Fibroblast of villous mesenchyme (primary cell): ENCODE measurements at places on chromosomes 3 and 15.
A peak's percentile ranks its signal among the peaks of the same experiment; 100 is the strongest.

DNA sequence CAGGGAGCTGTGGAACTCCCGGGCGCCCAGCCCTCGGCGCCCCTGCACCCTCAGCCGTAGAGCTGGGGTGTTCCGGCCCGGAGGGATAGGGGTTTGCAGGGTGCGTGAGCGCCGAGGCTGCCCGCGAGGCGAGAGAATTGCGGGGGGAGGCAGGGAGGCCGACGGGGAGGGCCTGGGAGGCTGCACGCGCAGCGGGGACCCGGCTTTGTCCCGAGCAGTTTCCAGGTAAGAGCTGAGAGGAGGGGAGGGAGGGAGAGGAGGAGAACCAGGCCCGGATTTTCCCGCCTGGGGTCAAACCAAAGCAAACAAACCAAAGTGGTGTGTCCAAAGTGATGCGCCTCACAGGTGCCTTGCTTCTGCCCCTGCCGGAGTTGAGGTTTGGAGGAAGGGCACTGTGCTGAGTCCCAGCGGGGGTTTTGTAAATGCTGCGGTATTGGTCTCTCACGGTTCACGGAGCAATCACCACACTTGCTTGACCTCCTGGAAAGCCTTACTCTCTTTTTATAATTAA is 146.4 kb downstream of the TJP1 start:
- no peak for DNase-seq

DNA sequence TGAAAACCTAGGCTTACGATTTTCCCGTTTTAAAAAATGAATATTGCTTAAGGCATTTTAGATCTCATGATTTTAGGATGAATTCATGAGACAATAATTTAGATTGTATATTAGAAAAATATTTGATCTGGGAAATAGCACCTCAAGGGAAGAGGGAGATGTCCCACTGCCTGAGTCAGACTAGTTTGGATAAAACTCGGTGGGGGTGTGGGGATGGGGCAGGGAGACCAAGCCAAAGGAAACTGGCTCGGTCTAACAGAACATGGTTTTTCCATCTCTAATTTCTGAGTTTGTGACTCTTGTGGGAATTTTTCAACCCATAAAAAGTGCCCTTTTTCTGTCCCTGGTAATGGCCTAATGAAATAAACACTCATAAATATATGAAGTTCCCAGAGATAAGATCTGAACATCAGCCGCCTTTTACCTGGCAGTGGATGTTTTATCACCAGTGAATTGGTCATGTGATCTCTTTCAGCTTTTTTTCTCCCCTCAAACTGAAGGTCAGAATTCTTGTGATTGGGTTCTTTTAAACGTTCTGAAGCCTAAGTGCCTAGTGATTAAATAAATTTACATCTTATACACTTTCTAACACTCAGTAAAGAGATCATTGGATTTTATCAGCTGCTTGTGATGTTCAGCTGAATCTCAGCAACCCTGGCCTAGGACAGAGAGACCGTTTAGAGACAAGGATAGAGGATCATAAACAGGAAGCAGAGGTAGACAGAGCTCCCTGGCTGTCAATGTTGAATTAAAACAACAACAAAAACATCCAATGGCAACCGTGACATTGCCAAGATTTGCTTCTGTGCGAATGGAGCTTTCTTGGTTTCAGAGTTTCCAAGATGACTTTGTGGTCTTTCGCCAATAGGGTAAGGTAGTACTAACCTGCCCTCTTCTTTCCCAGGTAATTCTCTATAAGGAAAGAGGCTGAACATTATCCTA is 1038.2 kb downstream of the MCTP2 start:
- no peak for DNase-seq

GRCh38 chr3:120348065-120348990 is 826 bp downstream of the LRRC58 start:
- DNase-seq, result peak; percentile 22

DNA sequence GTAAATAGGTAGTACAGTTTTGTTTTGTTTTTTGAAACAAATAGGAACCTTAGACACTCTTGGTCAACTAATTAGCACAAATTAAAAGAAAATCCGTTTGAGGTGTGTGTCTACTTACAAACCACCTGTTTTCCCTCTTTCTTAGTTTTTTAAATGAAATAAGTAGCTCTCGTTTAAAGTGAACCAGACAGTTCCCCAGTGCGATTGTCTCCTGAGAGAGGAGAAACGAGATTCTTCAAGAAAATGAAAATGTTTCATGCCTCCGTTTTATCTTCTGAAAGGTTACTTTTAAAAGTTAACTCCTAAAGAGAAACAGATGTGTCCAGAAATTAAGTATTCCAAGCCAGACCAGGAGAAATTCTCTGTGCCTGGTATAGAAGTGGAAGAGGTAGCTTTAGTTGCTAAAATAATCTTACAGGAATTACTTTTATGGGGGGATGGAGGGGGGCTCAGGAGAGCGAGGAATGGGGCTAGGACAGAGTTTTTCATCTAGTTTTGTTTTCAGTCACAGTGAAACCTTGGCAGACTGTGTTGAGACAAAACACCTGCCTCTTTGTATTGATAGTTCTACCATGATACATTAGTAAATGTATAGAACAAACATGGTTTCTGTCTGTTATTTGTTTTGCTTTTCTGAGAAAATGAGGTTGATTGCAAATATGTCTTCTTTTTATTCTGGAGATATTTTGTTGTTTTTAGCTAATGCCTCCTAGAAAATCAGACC is 155.1 kb upstream of the CNTN4 start:
- DNase-seq, result no peak

- no peak for DNase-seq
Measured at GRCh38 chr15:73053398-73053723, 1.1 kb downstream of the NEO1 start.

- peak; percentile 49 for DNase-seq
Measured at GRCh38 chr3:8784676-8785435, 15.4 kb upstream of the OXTR start.

GRCh38 chr3:81592101-81592500 is 169.3 kb downstream of the GBE1 start:
- peak; percentile 31 for DNase-seq

GRCh38 chr3:135756106-135756668 is 209.3 kb upstream of the PPP2R3A start:
- no peak for DNase-seq

- no peak for DNase-seq
Measured at GRCh38 chr3:135175728-135176277, 380.7 kb downstream of the EPHB1 start.

- DNase-seq, result no peak
Measured at GRCh38 chr3:53457068-53457467, 37.3 kb upstream of the CACNA1D start.

GRCh38 chr3:50154476-50154839 is 666 bp upstream of the SEMA3F start:
- DNase-seq, result no peak

DNA sequence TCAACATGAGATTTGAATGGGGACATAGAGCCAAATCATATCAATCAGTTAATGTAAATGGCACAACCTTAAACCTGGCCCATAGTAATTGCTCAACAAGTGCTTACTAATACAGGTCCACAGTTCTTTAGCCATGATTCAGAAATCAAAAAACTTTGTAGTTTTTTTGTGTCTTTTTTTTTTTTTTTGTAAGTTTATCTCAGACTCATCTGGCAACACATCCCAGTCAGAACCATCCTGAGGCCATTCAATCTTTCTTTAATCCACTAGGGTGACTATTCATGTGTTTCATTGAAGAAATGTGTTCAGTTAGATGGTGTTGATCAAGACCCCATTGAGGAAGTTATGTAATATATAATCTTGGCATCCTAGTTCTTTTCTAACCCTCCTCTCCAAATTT is 65.4 kb downstream of the ABI3BP start:
- no peak for DNase-seq

DNA sequence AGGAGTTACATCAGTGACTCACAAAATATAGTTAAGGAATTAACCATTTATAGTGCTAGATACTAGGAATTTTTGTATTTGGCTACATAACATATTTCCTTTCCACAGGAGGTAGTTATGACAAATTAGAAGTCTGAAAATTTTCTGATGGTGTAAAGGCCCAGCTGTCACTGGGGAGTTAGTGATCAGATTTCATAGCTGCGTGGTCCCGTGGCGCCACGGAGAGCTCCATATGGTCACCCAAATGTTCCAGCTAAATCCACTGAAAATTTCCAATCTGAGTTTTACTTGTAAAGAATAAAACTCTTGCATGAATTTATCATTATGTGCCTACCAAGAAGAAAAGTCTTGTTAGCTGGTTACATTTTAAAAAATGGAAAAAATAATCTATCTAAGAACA is 368.9 kb upstream of the PLSCR5 start:
- DNase-seq, result no peak
